ENCODE measurements at places on chromosomes 6 and 20.

DNA sequence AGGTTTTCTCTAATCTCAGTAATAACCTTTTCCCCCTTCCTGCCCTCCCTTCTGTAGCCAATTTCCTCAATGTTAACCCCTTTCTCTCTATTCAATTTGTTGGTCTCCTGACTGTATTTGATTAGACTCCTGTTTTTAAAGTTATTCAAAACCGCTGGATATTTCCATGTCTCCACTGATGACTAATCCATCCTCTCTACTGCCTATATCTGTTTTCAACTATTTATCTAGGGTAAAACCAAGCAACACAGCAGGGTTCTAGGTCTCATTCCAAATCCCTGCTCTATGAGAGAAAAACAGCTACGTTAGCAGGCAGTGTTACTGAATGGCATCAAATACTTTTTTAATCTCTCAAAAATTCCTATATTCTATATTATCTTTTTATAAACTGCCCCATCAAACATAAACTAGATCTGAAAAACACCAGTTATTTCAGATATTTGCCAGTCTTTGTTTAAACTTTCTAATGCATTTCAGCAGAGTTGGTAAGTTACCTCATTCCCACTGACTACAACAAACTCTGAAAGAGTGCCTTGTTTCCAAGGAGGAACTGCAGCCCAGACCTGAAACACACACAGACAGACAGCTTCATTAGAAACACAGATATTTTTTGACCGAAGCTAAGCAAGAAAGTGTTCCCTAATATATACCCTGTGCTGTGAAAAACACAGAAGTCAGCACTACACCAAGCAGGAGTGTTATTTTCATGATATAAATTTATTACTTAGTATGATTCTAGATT lies 8.2 kb downstream of the RTN4IP1 start:
- no peak for DNase-seq

- no peak for DNase-seq
Observed at GRCh38 chr6:143598466-143599080, 79.2 kb upstream of the PHACTR2 start.

- DNase-seq = no peak
Observed at GRCh38 chr6:110617057-110617456, 140.6 kb upstream of the SLC22A16 start.

DNA sequence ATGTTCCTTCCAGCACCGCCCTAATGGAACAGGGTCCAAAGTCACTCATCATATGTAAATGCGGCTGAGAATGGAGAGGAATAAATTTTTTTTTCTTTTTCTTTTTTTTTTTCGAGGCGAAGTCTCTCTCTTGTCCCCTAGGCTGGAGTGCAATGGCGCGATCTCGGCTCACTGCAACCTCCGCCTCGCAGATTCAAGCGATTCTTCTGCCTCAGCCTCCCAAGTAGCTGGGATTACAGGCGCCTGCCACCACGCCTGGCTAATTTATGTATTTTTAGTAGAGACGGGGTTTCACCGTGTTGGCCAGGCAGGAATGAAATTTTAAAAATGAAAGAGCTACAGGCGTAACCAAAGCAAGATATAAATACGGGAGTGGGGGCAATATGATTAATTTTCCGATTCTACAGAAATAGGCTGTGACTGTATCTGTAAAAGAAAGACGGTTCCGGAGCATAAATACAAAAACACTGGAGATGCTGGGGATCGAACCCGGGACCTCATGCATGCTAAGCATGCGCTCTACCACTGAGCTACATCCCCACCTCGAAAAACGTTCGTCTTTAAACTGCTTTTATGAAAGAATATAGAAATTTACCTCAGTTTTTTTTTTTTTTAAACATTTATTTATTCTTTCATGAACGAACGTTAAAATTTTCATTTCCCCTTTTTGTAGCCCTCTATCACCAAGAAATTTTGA lies 132.2 kb downstream of the GPX5 start:
- DNase-seq = no peak

DNA sequence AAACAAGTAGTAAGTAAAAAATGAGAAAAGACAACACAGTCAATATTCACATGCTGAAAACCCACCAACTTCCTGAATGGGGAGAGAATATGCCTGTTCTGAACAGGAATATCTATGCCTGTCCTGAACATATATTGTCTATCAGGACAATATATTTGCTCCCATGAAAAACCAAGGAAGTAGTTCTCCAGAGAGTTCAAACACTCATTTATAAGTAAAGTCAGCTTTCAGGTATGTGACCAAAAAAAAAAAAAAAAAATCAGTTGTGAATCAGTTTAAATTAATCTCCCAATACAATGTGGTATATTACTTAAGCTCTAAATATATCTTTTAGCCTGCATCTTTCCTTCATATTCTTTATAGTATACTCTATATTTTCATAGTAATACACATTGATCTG lies 119.5 kb downstream of the MYB start:
- DNase-seq = no peak

DNA sequence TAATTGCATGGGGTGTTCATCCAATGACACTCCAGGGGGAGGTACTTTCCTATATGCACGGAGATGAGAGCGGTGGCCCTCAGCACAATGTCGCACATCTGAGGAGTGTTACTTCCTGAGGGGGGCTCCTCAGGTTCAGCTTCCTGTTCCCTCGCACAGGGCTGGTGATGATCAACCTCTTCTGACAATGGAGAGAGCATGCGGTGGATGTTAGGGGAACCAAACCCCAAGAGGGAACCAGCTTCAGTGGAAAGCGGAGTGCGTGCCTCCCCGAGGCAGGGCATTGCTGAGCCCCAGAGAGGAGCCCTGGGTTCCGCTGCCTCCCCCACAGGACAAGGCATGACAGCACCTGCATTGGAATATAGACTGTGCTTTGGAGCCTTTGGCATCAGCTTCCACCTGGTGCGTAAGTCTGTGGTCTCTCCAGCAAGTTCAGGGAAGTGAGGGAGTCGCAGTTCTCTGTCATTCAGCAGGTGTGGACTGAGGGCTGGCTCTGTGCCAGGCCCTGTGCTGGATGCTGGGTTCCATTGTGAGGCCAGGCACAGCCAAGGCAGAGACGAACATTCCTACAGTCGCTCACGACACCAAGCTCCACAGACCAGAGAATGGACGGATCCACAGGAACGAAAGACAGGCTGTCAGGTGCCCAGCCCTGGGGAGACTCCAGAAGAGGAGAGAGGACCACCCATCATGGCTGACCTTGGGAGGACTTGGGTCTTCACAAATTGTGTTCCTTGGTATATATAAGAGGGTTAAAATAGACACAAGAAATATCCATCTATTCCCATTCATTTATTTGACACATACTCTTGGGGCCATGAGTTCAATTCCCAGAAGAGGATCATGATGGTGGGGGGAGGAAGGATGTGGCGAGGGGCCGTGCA lies 3.9 kb upstream of the ZNF831 start:
- no peak for DNase-seq

DNA sequence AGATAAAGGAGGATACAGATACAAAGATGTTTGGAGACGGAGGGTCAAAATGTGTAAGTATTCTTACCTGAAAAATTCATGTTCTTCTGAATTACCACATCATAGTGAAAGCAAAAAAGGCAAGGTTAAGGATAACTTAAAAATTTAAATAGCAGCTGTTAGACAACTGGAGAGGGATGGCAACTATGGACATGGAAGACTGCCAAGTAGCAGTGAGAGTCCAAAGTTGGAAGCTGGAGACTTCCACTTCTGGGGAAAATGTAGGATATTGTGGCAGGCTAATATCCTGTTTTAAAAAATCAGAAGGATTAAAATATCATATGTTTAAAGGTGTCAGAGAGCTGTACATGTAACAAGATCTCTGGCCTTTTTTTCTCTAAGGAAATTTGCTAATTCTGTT lies 29.8 kb downstream of the SYCP2 start:
- DNase-seq = no peak
